ENCODE measurements at places on chromosomes 11 and 22.

DNA sequence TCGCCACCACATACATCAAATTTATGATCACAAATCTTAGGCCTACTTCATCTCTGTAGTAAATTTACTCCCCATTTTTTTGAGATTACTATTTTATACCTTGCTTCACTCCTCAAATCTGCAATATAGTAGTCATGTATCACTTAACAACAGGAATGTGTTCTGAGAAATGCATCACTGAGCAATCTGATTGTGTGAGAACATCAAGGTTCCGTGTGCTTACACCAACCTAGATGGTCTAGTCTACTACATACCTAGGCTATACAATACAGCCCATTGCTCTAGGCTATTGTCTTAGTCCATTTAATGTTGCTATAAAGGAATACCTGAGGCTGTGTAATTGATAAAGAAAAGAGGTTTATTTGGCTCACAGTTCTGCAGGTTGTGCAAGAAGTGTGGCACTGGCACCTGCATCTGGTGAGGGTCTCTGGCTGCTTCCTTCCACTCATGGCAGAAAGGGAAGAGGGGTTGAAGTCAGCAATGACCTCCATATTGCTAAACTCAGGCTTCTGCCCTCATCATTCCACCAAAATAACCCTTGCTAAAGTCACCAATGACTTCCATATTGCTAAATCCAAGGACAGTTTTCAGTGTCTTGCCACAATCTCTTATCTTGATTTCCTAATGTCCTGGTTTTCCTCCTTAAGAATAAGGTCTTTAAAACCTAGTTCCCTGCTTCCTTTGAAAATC lies 140.3 kb downstream of the RBFOX2 start:
- DNase-seq = no peak

GRCh38 chr22:37340331-37341262 lies 58.3 kb downstream of the CYTH4 start:
- DNase-seq = no peak

GRCh38 chr22:46433318-46433717 lies 97.8 kb downstream of the TRMU start:
- DNase-seq = no peak

- DNase-seq = no peak
Observed at GRCh38 chr22:30204015-30204741, 42.4 kb downstream of the LIF start.

DNA sequence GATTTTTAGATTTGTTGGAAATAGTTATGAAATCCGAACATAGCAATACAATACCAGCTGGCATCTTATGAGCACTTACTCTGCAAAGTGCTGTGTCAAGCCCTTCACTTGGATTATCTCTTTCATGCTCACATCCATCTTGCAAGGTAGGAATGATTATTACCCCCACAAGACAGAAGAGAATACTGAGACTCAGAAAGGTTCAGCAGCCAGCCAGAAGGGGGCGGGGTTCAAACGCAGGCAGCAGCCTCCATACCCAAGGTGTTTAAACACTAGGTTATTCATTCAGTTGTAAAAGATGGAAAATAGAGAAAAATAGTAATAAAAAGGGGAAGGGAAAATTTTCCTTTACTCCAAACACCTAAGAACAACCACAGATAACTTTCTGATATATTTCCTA lies 158.5 kb downstream of the CCDC34 start:
- no peak for DNase-seq

DNA sequence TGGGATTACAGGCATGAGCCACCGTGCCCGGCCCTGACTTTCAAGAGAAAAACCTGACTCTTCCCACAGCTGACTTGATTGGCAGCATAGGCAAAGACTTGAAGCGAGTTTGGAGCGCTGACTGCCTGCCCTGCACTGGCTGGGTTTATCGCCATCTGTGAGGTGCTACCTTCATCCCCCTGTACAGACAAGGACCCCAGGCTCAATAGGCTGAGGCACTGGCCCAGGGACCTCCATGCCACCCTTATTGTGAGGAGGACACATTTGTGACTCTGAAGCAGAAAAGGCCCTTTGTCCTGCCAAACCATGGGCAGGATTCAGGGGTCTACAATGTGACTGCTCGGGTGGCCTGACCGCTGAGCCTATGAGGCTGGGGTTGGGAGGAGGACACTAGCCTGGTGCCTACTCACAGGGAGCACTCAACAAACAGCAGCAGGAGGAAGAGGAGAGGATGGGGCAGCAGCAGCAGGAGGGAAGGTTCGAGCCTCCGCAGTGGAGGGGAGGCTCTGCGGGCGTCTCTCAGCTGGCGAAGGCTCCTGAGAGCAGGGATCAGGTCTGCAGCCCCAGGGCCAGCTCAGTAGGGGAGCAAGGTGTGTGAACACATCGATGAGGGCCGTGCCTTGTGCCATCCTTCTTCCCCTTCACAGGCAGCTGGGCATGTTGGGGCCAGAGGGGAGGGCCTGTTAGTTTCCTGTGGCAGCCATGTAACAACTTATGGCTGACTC lies 72.9 kb upstream of the WNT7B start:
- DNase-seq = no peak
